ENCODE measurements at places on chromosomes 1 and 21.

- DNase-seq = no peak
These were observed 20.3 kb upstream of the KAZN start for GRCh38 chr1:14578156-14578555.

- DNase-seq = no peak
These were observed 3.6 kb downstream of the CELF3 start for GRCh38 chr1:151713044-151713443.

DNA sequence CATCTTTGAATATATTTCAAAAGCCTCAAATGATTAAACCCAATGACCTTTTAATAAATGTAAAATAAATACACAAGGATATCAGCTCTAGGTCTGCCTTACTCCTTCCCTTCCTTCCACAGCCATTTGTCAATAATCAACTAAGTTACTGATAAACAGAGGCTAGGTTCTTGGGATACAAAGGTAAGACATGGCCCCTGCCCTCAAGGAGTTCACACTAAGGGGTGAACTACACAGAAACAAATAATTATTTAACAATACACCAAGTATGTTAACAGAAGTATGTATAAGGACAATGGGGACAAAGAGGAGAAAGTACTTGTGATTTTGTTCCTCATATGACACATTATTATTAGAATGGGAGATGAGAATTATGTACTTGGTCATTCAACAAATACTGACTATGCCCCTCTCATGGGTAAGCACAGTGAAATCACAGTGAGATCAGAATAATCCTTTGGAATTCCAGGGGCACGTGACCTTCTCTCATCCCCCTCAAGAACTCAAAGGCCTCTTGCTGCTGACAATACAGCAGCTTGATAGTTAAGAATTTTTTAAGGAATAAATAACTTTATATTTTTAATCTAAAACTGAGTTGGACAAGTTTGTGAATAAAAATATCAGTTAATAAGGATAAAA, 40.2 kb downstream of the ATP1B1 start:
- DNase-seq = no peak

GRCh38 chr1:172421974-172422604, 1.6 kb downstream of the C1orf105 start:
- no peak for DNase-seq

DNA sequence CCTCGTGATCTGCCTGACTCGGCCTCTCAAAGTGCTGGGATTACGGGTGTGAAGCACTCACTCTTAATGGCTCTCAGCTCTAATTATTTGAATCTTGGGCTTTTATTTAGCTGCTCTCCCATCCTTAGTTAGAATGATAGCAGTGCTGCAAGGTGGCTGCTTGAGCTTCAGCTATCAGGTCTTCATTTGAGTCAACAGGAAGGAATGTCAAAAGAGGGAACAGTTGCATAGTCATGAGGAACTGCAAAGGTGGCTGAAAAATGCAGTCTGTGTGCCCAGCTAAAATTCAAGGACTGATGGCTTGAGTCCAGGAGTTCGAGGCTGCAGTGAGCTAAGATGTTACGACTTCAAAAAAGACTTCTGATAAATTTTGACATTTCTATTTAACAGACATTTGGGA, 55.6 kb downstream of the UCK2 start:
- no peak for DNase-seq

- DNase-seq = no peak
These were observed 402 bp upstream of the AK4 start for GRCh38 chr1:65147424-65148177.

- DNase-seq = no peak
These were observed 76.0 kb upstream of the PPM1J start for GRCh38 chr1:112790920-112791722.

DNA sequence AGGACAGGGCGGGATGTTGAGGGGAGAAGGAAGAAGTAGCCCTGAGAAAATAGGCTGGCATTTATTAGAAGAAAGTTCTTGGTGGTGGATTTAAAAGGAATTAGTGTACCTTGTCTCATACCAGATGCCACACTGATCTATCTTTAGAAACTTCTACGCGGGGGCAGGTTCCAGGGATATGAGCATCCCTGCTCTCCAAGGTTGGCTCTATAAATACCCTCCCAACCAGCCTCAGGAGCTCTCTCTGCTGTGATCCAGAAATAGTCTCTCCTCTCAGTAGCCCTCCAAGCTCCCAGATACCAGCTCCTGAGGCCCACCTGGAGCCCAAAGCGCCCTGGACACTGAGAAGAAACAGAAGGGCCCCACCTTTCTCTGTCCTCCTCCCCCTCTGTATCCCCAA, 128.3 kb upstream of the TNR start:
- DNase-seq = no peak

GRCh38 chr1:208766832-208767231, 522.6 kb upstream of the PLXNA2 start:
- no peak for DNase-seq

GRCh38 chr1:155968670-155969069, 9.7 kb downstream of the ARHGEF2 start:
- DNase-seq = no peak

GRCh38 chr1:61638911-61639605, 85.9 kb downstream of the TM2D1 start:
- DNase-seq = no peak

- DNase-seq = no peak
These were observed 245.4 kb downstream of the PBX1 start for GRCh38 chr1:164804366-164804765.

DNA sequence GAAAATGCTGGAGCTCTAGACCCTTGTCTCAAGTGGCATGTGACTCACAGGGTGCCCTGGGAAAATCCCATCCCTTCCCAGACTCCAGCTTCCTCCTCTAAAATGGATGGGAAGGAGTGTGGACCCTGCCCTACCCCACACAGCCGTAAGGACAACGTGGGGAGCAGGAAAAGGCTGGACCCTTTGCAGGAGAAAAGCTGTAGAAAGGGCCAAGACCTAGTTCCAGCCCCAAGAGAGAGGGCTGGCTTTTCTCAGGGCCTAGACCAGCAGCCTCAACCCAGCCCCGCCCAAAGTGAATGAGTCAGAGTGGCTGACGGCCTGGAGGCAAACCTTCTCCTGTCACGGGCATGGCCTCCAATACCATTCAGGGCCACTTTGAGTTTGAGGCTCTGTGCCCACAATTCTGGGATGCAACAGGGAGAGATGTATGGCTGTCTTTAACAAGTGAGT, 1.1 kb downstream of the LAMB3 start:
- DNase-seq = peak; percentile 10

DNA sequence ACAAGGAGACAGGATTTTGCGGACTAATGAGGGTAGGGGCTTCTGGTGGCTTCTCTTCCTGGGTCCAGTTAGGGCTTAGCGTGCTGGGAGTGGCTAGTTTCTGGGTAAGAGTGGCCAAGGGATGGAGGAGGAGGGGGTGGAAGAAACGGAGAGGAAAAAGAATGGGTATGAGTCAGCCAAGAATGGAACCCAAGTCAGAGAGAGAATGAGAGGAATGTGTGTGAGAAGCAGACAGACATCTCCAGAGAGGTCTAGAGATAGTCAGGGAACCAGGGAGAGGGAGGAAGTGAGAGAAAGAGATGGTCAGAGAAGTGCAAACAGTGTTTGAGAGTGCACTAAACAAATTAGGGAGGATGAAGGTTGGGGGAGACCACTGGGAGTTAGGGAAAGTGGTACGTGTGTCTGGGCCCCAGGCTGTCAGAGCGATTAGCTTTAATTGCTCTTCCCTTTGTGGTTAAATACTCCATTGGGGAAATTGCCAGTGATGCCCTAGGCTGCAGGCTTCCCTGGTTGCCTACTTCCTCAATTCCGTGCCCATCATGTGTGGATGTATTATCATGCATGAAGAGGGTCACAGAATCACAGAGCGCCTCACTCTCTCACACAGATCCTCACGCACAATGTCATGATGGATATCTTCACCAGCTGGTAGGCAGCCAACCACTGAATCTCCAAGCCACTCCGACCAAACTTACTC, 1.4 kb downstream of the PEA15 start:
- no peak for DNase-seq

DNA sequence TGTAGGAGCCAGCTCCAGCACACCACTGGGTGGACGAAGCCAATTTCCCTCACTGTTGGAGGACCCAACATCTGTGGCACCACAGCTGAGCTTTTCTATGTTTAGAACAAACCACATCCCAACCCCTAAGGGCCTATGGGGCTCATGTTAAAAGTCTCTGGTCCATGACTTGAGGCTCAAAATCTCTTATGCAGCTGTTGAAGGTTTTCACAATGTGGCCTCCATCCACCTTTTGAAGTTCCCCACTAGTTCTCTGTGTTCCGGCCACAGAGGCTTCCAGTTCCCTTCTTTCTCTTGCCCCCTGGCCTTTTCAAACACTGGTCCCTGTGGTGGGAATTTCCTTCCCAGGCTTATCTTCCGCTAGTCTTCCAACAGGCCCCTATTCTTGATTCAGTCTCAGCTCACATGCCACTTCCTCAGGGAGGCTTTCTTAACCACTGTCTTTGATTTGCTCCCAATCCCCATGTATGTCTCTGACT, 3.9 kb upstream of the IFNLR1 start:
- DNase-seq = no peak

GRCh38 chr1:2548068-2548589, 8.0 kb upstream of the TNFRSF14 start:
- peak; percentile 61 for DNase-seq

GRCh38 chr1:178652506-178653490, 72.2 kb upstream of the RALGPS2 start:
- DNase-seq = no peak

- DNase-seq = no peak
These were observed 10.0 kb downstream of the RABGAP1L start for GRCh38 chr1:174169342-174169741.

DNA sequence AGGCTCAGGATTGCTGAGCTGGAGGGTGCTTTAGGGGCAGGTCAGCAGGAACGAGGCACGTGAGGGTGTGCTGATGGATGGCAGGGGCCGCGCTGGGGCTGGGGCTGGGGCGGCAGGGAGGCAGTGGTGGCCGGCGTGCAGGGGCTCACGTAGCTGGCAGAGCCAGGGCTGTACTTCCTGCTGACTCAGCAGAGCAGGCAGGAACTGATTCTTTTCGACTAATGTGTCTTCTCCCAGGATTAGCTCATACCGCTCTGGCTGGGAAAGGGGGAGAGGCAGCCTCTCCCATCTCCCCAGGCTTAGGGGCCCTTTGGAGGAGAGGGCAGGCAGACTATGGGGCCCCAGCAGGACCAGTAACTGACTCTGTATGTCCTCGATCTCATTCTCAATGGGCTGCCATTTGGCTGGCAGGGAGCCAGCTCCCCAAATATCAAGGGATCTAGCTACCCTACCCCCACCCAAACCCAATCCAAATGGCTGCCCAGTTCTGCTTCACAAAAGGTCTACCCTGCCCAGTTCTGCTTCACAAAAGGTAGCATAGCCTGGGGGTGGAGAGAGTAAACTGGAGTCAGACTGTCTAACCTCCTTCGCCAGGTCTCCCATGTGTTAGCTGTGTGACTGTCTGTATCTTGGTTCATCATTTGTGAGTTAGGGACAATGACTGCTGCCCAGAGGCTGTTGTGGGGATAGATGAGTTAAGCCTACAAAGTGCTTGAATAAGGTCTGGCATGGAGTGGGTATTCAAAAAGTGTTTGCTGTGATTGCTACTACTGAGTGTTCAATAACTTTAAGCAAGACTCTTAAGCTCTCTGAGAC, 100.1 kb upstream of the SLC2A1 start:
- DNase-seq = no peak

DNA sequence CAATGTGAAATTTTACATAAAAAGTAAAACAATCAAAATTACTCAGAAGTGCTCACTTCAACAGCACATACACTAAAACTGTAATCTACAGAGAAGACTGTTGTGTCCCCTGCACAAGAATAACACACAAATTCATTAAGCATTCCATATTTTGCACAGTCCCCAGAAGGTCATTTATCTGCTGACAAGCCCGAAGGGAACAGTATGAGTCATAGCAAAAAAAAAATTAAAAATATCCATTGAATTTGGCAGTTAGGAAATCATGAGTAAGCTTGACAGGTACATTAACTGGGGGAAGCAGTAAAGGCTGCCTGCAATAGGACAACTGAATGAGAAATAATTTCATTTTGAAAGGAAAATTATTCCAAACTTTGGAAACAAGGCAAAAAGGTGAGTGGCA, 3.3 kb upstream of the CACYBP start:
- DNase-seq = no peak

GRCh38 chr21:23939369-23940065, 1667.8 kb downstream of the MRPL39 start:
- DNase-seq = no peak

DNA sequence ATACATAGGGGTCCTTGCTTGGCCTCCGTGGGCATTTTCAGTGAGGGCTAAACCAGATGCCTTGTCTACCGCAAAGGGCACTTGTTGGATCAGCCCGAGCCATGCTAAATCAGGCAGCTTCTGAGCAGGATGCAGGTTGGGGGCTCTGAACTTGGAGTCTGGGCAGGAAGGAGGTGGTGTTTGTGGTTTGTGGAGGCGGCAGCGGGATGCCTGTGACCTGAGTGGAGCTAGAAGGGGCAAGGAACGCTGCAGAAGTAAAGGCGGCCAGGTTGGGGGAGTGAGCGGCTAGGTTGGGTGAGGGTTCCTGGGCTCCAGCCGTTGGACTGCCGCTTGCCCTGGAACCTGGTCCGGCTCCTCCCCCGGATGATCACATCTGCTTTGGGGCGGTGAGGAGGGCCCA, 183.9 kb downstream of the CAMTA1 start:
- DNase-seq = no peak

DNA sequence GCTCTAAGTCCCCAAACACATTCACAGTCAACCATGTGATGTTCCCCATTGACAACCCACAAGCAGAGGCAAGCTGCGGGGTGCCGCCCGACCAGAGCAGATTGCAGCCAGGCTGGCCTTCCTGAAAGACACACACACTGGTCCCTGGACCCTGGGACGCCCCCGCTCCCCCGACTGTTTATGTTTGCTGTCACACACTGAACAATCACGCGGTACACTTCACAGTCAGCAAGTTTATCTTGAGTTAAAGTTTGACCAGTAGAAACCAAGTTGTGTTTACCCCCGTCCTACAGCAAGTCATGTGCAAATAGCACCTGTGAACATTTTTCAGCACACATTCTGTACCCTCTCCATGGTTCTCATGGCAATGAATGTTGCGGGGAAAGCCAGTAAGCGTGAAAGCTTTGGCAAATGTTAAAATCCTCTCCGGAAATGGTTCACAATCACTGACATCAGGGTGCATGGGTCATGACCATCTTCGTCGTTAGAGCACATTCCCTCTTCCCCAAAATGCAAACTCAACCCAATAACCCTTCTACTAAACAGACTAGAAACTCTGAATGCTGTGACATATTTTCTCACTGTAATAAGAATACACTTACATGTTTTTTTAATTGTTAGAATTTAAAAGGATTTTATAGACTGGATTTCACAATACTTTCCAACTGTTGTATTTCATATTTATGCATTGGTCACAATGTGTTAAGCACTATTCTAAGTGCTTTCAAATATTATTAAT, 33.3 kb upstream of the IRF2BP2 start:
- DNase-seq = no peak

- DNase-seq = no peak
These were observed 75.7 kb upstream of the RRP15 start for GRCh38 chr1:218209351-218209861.

DNA sequence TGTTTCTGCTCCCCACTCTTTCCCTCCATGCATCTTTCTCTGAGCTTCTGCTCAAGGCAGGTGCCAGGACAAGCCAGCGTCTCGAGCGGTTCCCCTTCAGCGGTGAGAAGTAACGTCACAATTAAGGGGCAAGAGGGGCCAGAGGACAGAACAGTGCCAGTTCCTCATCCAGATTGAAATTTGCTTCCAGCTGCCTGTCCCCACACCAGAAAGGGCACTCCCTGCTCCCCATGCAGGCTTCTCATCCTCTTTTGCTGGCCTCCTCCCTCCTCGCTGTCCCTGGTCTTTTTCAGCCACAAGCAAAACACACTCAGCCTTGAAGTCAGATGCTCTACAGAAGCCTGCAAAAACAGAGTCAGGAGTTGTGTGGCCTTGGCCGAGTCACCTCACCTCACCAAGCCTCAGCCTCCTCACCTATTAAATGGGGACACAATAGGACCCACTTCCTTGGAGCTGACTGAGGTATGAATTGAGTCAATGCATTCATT, 35.0 kb upstream of the ECE1 start:
- no peak for DNase-seq

All from stimulated activated CD4-positive, alpha-beta T cell treated with anti-CD3 and anti-CD28 coated beads, Interleukin-1b, Interleukin-23, amount 100 ng/mL, for 1 hour (primary cell).